ENCODE measurements at places on chromosomes 1 and 21. TPM values are rescaled to one million over a fixed set of nuclear protein-coding genes. Genes with fewer than 3 reads are reported as not detected.

DNA sequence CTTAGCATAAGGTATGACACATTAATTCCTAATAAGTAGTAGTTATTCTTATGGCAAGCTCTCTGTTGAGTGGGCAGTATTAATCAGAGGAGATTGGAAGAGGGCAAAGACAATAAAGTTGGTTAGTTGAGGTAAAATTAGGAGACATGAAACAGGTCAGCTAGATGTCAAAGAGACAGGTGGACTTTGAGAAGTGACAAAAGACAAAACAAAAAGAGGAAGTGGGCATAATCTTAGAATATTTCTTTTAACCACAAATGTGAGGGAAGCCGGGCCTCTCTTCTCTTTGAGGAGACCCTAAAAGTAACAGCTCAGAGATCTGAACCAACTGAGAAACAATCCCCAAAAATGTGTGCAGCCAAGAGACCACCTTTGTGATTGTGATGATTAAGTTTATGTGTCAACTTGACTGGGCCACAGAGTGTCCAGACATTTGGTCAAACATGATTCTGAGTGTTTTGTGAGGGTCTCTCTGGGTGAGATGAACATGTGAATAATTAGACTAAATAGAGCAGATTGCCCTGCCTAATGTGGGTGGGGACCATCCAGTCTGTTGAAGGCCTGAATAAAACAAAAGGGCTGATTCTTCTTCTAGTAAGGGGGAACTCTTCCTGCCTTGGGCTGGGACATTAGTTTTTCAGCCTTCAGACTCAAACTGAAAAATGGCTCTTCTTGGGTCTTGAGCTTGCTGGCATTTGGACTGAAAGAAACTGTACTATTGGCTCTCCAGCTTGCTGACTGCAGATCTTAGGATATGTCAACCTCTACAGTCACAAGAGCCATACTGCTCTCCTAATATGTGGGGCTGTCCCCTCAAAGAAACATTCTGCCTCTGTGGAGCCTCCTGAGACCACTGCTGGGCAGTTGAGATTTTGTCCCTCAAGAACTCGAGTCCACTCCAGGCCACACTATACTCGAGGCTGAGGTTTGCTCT is 40.0 kb downstream of the FCRL5 start:
- no peaks in the 10 kb centered on the region for H3K4me1 ChIP-seq
- no peak overlapping the region for H3K27ac ChIP-seq
- H3K4me3 ChIP-seq = no peak overlapping the region
- no peaks in the 10 kb centered on the region for H3K27me3 ChIP-seq

DNA sequence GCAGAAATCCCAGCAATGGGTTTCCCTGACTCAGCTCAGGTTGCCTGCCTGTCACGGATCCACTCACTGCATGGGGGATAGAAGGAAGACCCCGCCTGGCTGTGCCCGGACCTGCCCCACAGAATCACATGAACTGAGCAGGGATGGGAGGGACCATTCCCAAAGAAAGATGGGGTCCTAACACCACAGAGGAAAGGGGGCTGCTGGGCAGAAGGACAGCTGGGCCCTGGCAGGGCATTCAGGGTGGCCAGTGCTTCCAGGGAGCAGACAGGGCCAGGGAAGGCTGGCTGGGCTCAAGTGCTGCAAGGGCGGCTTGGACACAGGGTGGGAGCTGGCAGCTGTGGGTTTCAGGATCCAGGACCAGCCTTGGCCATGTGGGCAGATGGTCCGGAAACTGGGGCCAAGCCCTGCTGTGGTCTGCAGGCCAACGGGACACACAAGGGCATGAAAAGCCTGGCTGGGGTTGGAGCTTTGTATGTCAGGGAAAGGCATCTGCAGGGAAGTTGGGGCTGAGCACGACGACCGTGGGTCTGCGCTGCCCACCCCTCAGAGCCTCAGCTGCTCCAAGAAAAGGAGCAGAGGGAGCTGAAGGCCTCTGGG is 723.9 kb downstream of the PTPRU start:
- H3K4me3 ChIP-seq = no peak overlapping the region
- H3K27ac ChIP-seq = no peak overlapping the region
- H3K27me3 ChIP-seq = peaks cover 2% of the 10 kb centered on the region
- DNase-seq = no peak
- no peaks in the 10 kb centered on the region for H3K36me3 ChIP-seq

The A3GALT2 gene
- total RNA-seq = not detected

GRCh38 chr1:223622132-223622842 is 43.2 kb downstream of the CAPN8 start:
- no peaks in the 10 kb centered on the region for H3K4me1 ChIP-seq
- H3K27ac ChIP-seq = no peak overlapping the region
- H3K36me3 ChIP-seq = no peaks in the 10 kb centered on the region
- no peak for DNase-seq

DNA sequence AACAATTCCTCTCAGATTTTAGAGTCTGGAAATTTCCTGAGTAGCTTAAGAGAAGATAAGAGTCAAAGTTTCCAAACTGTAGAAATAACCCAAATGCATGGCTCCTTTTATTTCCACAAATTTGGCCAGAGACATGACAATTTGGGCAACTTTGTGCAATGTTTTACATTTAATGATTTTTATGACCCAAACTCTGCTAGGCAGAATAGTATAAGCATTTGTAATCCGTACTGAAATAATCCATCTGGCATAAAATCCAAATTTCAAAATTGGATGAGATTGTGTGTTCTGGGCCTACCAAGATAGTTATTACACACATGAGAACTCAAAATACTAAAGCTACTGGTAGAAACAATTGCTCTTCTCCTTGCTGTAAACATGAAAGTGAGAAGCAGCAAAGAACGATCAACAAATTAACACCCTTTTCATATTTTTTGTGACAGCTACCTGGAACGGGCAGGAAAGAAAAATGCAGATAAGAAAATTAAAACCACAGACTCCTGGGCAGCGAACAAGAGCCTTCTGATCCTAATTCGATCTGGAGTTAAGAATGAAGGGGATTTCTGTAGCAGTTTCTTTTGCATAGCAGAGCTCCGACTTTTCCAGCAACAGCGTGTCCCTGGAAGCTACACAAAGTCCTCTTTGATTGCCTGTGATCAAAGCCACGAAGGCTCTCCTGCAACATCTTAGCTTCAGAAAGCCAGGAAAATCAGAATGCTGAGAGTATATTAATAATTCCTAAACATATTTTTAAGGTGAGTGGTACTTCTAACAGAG is 191.2 kb downstream of the GRIK1 start:
- H3K4me3 ChIP-seq = no peak overlapping the region
- no peaks in the 10 kb centered on the region for H3K4me1 ChIP-seq
- DNase-seq = no peak
- no peak overlapping the region for H3K27ac ChIP-seq

- no peak overlapping the region for H3K4me3 ChIP-seq
- peaks cover 2% of the 10 kb centered on the region for H3K27me3 ChIP-seq
- H3K4me1 ChIP-seq = peaks cover 4% of the 10 kb centered on the region
- no peak overlapping the region for H3K27ac ChIP-seq
These were observed 53.9 kb downstream of the EDN2 start for GRCh38 chr1:41430582-41430981.

DNA sequence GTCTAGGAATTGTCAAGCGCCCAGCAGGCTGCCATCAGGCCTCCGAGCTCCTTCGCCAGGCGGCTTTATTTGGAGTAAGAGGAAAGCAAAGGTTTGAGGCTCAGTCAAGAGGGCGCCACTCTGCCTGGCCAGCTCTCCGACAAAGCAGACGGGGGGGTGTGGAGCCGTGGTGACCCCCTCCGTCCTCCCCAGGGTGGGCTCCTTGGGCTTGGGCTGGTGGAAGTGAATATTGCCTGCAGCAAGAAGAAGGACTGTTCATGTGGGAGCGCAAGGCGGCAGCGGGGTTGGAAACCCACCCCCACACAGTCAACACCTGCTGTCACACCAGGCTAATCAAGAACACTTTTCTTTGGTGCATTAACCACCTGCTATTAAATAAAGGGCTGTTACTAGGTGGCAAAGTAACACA is 14.6 kb downstream of the EPHX1 start:
- no peak overlapping the region for H3K27ac ChIP-seq
- no peaks in the 10 kb centered on the region for H3K27me3 ChIP-seq
- H3K36me3 ChIP-seq = no peaks in the 10 kb centered on the region
- H3K4me3 ChIP-seq = no peak overlapping the region
- H3K4me1 ChIP-seq = no peaks in the 10 kb centered on the region

The MMEL1 gene
- 0.67 TPM for total RNA-seq

GRCh38 chr1:218592688-218593087 is 247.6 kb downstream of the TGFB2 start:
- no peak overlapping the region for H3K4me3 ChIP-seq
- H3K27ac ChIP-seq = no peak overlapping the region
- DNase-seq = no peak
- no peaks in the 10 kb centered on the region for H3K36me3 ChIP-seq
